ENCODE measurements at places on chromosomes 4 and X.

DNA sequence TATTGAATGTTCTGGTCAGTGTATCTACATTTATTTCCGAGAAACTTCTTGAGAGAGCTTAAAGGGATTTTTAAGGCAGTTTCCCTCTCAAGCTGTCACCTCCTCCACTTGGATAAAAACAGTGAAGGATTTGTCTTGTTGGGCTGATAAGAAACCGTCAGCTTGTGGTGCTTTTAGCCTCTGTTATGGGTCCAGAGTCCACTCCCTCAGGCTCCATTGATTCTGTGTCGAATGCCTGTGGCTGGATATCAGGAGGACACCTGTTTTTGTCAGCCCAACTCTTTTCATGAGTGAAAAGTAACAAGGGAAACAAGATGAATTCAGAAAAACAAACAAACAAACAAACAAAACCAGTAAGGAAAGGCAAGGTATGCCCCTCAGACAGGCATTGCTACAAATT is 12.4 kb downstream of the CLCN4 start:
- DNase-seq, result no peak

- DNase-seq, result no peak
These were observed 188.1 kb upstream of the SFRP2 start for GRCh38 chr4:153976954-153977353.

DNA sequence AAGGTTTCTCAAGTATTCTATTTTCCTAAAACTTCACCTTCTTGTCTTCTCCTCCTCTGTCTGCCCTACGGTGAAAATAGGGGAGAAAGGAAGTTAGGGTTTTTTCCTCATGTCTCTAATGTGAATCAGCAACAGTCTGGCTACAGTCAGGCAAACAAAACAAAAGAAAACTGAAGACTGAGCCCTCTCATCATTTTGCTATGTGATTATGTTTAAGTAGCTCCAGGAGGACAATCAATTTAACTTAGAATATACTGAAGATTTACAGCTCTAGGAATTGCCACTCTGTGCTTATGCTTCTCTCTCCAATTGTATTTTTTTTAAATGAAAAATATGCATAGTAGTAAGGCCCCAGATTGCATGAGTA is 316.2 kb downstream of the GPAT3 start:
- peak; percentile 87 for DNase-seq

DNA sequence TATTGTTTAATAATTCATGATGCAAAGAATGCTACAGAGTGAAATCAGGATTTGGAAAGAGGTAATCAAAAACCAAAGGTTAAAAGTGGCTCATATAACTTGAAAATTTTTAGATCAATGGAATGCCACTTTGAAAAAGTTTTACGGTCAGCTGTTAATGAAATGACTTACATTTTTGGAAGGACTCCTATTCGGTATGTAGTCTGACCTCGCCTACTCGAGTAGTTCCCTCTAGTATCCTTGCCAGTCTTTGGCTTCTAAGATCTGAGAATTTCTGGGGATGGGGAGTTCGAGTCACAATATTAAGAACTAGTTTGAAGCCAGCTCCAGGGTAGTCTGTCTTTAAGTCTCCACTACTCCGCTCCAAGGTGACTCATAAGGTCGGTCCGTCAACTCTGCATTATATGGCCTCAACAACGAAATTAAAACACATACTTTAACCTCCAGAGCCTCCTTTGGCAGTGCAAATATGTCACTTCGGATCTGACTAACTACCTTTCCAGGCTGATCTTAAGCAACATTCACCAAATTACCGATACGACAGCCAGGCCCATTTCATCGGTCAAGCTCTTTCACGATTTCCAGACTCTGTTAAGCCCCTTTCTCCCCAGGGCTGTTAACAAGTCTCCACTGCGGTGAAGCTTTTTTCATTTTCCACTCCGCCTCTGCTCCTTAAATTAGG is 733 bp upstream of the NAA15 start:
- peak; percentile 79 for DNase-seq

GRCh38 chr4:94400191-94400590 is 51.6 kb upstream of the PDLIM5 start:
- DNase-seq, result no peak

- no peak for DNase-seq
These were observed 821 bp downstream of the ASMTL start for GRCh38 chrX:1451661-1452515.

GRCh38 chr4:98746936-98747335 is 88.5 kb upstream of the TSPAN5 start:
- no peak for DNase-seq

GRCh38 chrX:43556207-43556606 is 99.9 kb upstream of the MAOA start:
- DNase-seq, result no peak
